ENCODE measurements at places on chromosomes 7 and 10. TPM values are rescaled to one million over a fixed set of nuclear protein-coding genes. Genes with fewer than 3 reads are reported as not detected.

DNA sequence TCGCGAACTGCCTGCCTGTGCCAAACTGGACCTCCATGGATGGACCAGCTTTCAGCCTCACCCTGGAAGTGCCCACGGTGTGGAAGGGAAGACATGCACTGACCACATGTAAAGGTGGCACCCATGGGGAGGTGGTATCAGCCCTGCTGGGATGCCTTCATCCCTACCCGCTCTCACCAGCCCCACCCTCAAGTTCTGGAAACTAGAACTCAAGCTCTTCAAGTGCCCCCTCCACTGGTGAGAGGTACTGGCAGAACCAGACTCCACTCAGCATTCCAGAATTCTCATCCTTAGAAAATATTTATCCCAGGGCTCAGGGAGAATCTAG, 5.9 kb downstream of the ZNF488 start:
- no peaks in the 10 kb centered on the region for H3K36me3 ChIP-seq
- peaks cover 2% of the 10 kb centered on the region for H3K4me1 ChIP-seq
- no peak for DNase-seq
- H3K4me3 ChIP-seq, result no peak overlapping the region
- H3K27me3 ChIP-seq, result no peaks in the 10 kb centered on the region

DNA sequence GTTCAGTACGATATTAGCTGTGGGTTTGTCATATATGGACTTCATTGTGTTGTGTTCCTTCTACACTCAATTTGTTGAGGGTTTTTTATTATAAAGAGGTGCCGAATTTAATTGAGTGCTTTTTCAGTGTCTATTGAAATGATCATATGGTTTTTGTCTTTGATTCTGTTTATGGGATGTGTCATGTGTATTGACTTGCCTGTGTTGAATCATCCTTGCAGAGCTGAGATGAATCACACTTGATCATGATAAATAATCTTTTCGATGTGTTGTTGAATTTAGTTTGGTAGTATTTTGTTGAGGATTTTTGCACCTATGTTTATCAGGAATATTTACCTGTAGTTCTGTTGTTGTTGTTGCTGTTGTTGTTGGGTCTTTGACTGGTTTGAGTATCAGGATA, 39.8 kb downstream of the ATOH7 start:
- no peaks in the 10 kb centered on the region for H3K27me3 ChIP-seq
- no peaks in the 10 kb centered on the region for H3K36me3 ChIP-seq
- no peak for DNase-seq
- H3K27ac ChIP-seq, result no peak overlapping the region

DNA sequence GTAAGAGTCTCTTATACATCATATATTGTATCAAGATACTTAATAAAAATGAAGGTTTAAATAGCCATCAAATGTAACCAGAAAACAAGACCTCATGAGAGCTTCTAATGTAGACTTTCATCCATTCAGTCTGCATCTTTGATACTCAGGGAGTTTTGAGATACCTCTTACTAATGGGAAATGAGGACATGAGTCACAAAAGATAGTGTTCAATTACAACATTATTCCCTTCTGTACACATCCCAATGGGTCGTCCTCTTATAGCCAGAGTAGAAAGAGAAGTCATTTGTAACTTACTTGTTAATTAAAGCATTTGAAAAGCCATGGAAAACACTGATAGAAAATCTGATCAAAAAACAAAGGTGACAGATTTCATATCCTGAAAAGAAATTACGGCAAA, 19.4 kb downstream of the SHTN1 start:
- no peaks in the 10 kb centered on the region for H3K27me3 ChIP-seq
- DNase-seq, result no peak
- H3K4me3 ChIP-seq, result no peak overlapping the region
- H3K27ac ChIP-seq, result no peak overlapping the region

- no peak for DNase-seq
- no peak overlapping the region for H3K4me3 ChIP-seq
- no peaks in the 10 kb centered on the region for H3K27me3 ChIP-seq
- peaks cover 3% of the 10 kb centered on the region for H3K4me1 ChIP-seq
- no peak overlapping the region for H3K27ac ChIP-seq
- no peaks in the 10 kb centered on the region for H3K36me3 ChIP-seq
Measured at GRCh38 chr7:92296235-92296634, 50.5 kb downstream of the ANKIB1 start.

The HOXA10 gene
- total RNA-seq, result 19.6 TPM

The ADAMTS14 gene
- 13.2 TPM for total RNA-seq

All from HCT116 (cell line).